ENCODE measurements at places on chromosomes 7 and 10.

GRCh38 chr7:107154826-107155225 is 14.0 kb upstream of the HBP1 start:
- no peak for DNase-seq

DNA sequence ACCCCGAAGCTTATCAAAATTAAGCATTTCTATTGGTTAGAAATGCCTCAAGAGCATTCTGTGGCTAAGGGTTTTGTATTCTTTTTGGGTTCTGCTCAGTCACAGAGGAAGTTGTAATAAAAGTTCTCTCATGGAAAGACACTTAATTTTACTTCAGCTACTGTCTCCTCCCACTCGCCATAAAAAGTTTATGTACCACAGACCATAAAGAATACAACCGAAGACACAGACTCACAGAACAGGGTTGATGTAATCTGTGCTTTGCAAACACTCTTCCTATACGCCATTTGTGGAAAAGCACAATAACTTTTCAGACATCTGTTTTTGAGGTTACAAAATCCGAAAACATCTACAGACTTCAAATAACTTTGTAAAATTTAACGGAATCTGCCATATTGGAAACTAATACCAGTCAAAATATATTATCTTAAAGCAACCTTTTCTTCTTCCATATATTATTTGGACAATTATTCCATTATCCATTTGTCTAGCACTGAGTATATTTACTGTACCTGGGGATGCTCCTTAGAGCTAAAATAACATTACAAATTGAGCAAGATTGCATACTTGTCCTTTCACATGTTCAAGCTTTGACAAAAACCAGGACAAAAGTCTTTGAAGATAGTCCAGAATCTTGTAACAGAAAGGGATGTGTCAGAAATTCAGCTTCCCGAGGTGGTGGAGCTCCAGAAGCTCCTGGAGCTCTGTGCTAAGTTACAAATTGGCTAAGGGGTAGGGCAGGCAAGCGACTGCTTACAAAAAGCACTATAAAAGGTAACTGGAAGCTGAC is 219.0 kb upstream of the MEOX2 start:
- no peak for DNase-seq

- no peak for DNase-seq
Observed at GRCh38 chr7:81402227-81402626, 367.6 kb downstream of the HGF start.

DNA sequence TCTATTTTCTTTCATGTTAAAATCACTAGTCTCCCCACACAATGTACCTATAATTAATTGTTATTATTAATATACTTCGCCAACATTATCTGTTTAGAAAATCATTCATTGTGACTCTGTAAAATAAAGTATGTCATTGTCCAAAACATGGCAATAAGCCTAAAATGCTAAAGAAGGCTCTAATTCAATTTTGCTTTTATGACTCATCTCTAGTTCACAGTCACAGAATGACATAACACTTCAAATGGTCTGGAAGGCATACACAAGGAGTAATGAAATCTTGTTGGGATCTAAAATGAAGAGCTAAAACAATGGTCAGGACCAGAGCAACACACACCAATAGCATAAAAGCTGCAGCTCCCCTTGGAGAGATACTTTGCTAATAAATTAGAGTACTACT is 505.8 kb downstream of the GPAM start:
- no peak for DNase-seq

DNA sequence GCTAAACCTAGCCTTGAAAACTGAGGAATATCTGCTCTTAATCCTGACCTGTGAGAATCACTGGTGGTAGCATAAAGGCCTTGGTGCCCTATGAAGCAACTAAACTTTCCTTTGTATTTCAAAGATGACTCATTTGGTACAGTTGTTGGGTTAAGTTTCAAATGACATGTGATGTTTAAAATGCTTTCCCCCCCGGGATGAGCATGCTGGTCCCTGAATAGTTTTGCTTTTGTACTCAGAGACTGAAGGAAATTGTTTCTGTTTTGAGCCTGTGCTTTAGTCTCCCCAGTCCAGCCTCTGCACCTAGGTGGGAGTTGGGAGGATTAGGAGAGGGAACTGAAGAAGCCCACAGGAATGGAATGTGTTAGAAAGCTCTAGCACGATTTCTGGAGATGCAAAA is 258.9 kb upstream of the NPY start:
- no peak for DNase-seq

- DNase-seq, result no peak
Observed at GRCh38 chr7:90568213-90568612, 27.9 kb upstream of the CDK14 start.

DNA sequence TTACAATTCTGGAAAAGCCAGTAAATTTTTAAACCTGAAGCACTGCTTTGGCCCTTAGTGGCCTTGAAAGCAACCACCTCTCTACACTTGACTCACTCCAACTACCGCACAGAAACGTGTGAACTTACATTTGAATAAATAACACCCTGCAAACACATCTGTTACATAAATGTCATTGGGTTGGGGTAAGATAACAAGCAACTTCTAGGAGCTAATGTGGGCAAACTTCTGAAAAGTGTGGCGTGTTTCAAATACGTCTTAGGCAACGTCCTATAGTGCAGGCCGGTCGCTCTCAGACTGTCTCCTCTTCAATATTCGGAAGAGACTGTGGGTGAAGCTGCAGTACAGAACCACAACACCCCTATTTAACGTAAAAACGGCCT is 474 bp downstream of the ORC5 start:
- no peak for DNase-seq

DNA sequence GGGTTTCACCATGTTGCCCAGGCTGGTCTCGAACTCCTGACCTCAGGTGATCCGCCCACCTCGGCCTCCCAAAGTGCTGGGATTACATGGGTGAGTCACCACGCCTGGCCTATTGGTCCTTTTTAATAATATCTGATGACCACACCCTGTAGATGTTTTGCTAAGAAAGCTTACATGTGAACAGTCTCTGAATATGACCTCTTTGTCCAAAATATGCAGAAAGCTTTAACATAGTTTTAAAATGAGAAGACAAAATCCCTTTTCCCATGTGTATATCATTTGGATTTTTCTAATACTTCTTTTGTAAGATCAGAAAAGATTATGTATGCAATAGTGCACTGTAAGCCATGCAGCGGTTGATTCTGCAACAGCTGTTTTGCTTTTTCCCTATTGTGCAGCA is 38.5 kb downstream of the MCU start:
- DNase-seq, result no peak

DNA sequence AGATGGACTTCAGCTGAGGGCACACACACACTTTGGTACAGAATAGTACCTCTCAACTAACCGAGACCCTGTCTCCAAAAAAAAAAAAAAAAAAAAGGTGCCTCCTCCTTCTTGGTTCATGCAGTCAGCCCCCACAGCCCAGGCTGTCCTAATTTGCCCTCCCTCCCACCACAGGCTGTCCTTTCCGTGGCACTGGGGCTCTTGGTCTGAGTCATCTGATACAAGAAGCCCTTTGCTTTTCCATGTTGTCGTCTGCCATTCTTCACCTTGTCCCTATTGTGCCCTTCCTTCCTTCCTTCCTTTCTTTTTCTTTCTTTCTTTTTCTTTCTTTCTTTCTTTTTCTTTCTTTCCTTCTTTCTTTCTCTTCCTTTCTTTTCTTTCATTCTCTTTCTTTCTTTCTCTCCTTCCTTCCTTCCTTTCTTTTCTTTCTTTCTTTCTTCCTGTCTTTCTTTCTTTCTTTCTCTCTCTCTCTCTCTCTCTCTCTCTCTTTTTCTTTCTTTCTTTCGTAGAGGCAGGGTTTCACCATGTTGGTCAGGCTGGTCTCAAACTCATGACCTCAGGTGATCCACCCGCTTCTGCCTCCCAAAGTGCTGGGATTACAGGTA is 96.0 kb upstream of the IKZF1 start:
- DNase-seq, result no peak

DNA sequence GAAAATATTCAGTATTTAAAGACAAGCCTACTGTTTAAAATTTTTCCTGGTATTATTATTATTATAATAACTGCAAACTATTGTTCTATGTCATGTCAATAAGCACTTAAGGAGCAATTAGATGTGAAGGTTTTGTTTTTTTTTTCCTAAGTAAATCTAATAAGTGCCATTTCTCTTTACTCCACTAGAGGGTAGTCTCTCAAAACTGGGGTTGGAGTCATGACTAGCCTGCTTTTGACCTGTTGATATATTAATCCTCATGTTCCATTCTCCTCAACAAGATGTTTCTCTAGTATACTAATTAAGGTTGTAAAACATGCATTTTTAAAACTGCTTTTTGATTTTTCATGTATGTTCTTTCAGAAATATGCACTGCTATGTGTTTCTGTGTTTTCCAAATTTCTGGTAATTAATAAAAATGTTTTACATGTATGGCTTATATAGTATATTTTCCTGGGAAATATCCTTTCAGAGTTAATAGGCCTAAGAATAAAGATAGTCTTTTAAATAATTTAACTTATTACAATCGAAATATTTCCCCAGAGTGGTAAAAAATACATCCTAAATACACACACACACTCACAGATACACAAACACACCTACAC is 1.0 kb upstream of the LRRN3 start:
- DNase-seq, result no peak

DNA sequence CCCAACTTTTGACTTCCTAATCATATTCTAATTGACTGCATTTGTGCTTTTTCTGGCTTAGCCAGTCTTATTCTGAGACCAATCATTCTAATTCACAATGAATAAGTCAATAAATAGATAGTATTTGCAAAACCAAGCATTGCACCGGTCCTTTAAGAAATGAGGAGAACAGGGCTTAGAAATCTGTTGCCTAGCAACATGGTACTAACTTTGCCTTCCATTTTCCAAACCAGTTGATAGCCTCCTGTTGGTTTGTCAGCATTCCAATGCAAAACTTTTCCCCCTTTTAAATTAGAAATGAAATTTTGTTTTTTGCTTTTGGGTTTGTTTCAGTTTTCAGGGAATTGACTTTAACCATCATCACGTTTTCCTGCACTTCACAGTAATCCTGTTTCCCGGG is 603.5 kb upstream of the NRP1 start:
- DNase-seq, result no peak

- DNase-seq, result no peak
Observed at GRCh38 chr7:155674556-155674955, 30.1 kb downstream of the RBM33 start.

DNA sequence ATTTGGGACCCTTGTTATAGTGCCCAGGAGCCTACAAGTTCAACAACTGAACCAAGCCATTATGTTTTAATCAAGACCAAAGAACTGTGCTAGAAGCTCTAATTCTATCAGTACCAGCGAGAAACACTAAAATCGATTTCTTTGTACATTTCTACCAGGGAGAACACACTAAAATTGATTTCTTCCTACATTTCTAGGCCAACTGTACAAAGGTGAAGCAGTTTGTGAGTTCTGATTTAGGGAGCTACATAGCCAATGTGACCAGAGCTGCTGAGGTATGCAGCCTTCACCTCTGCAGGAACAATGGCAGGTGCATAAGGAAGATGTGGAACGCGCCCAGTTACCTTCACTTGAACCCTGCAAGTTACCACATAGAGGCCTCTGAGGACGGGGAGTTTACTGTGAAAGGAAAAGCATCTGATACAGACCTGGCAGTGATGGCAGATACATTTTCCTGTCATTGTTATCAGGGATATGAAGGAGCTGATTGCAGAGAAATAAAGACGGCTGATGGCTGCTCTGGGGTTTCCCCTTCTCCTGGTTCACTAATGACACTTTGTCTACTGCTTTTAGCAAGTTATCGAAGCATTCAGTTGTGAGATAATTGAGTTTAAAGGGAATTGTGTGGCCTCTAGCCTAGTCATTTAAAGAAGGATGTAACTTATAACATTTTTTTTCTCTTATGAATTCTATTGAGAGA is 31.7 kb downstream of the HYAL4 start:
- no peak for DNase-seq

DNA sequence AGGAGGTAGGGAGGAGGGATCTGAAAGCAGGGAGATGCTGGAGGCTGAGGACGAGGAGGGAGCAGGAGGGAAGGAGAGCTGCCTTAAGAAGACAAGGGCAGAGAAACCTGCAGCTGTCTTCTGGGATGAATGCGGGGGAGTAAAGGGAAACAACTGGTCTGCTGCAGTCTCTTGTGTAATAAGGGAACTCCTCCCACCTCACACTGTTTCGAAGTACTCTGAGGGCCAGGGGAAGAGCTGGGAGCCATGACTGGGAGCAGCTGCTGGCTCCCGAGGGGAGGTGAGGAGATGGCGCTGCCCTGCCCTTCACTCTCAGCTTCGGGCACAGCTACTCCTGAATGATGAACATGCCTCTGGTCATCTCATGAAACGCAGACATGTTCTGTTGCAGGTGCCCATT is 65.1 kb downstream of the CLEC2L start:
- DNase-seq, result no peak

DNA sequence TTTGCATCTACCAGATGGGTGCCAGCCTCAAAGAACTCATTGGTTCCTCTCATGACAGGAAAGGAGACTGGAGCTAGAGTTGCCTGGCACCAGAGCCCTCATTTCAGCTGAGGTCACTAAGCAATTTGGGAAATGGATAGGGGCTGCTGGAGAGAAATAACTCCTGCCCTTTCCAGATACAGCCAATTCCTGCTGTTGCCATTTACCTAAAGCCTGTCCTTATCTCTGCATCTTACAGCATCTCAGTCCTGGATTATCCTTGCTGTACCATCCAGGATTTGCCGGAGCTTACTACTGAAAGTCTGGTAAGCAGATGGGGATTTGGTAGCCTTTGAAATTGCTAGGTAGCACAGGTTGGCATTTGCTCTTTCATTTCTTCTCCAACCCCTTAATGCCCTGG is 31.9 kb upstream of the SMKR1 start:
- no peak for DNase-seq

DNA sequence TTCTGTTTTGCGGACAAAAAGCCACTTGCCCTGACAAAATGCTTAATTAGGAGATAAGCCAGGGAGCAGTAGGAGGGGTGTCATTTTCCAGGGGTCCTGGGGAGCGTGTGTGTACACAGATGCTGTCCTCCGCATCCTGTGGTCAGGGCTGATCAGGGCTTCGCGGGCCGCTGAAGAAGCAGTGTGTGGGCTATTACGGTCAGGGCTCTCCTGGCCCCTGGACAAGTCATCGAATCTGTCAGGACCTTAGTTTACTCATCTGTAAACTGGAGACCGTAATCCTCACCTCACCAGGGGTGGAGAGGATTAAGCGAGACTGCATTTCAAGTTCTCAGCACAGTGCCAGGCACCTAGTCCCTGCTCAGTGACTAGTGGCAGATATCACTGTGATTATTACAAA is 26.0 kb upstream of the MXI1 start:
- no peak for DNase-seq

GRCh38 chr10:551373-552252 is 137.9 kb downstream of the DIP2C start:
- no peak for DNase-seq

DNA sequence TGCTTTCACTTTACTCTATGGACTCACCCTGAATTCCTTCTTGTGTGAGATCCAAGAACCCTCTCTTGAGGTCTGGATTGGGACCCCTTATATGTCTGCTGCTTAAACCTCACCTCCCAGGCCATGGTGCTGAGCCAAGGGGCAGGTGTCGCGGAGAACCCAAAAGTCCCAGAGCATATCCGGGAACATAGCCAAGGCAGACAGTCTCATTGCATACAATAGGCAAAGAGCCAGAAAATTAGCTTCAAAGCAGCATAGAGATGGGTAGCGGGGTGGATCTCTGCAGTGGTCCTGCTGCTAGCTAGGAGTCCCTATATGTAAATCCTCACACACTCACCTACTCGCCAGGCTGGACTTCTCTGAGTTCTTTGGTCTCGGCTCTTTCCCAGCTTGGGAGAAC is 5.5 kb downstream of the CCL24 start:
- DNase-seq, result no peak
